RPMI8226 (cell line): ENCODE measurements at places on chromosomes 5 and 9.

- peak; percentile 66 for DNase-seq
Observed at GRCh38 chr5:96660971-96661854, 963 bp upstream of the CAST start.

DNA sequence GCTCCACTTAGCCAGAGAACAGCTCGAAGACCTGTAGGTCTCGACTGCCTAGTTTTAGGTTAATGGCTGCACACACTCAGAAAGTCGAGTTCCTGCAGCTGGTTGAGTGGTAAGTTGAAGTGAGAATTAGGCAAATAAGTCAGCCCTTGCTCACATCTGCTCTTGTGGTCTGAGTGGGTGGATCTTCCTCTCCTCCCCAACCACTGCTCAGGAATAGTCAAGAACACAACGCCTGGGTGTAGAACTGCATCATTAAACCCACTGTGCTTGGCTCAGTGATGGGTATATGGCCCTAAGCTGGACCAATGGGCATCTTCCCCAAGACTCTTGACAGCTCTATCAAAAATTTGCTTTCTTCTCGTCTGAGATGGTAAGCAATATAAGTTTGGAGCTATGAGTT, 20.9 kb upstream of the ADAM19 start:
- DNase-seq, result peak; percentile 58

DNA sequence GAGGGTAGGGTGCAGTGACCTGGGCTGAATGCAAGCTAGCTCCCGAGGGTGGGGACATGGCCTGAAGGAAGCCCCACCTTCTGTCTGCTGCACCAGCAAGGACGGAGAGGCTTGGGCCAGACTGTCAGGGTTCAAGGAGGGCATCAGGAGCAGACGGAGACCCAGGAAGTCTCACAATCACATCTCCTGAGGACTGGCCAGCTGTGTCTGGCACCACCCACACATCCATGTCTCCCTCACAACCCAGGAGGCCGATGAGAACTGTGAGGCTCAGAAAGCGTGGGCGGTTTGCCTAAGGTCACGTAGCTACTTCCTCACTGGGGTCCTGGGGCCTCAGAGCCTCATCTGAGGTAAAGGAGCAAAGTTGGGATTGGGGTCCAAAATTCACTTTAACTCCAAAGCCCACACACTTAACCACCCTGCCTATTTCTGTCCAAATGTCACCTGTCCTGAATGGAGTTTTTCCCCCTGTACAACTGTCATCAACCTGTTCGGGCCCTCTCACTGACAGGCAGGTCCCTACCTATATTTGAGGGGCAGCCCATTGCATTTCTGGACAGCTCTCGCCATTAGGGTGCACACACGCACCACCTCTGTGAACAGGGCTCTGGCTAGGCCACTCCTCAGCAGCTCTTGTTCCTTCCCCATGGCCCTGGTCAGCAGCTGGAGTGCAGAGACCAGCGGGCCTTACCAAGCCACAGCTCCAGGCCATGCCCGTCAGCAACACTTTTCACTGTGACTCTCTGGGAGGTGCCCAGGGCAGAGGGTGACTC, 3.4 kb downstream of the IL13 start:
- DNase-seq, result no peak

DNA sequence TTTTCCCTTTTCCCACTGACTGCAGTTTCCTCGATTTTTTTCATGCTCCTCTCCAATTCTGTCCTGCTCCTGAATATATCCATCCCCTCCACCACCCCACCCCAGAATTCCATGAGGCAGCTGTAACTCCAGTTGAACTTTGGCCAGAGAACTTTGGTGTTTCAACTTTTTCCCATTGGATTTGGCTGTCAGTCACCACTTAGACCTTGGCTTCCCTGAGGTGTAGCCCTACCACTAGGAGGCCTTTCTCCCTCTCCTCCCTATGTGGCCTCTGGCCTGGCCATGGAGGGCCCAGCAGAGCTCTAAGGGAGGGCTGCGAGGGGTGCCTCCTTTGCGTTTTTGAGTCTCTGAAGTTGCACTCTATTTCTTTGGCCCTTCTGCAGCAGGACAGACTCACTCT, 261.3 kb downstream of the PIK3R1 start:
- DNase-seq, result no peak

DNA sequence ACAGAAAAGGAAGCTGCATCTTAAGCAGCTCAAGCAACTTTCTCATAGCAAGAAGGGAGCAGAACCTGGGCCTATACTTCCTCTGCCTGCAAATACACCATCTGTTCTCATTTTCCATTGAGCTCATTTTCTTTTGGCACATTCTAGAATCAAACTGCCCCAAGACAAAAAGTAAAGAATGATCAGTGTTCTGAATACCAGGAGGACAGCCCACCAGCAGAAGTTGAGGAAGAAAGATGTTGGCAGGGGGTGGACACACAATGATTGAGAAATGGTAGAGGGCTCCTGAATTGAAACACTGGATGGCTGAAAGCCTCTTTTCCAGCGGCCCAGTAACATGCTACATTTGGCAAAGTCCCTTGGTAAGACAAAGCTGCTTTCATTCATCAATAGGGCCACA, 171.8 kb downstream of the MED10 start:
- DNase-seq, result no peak

DNA sequence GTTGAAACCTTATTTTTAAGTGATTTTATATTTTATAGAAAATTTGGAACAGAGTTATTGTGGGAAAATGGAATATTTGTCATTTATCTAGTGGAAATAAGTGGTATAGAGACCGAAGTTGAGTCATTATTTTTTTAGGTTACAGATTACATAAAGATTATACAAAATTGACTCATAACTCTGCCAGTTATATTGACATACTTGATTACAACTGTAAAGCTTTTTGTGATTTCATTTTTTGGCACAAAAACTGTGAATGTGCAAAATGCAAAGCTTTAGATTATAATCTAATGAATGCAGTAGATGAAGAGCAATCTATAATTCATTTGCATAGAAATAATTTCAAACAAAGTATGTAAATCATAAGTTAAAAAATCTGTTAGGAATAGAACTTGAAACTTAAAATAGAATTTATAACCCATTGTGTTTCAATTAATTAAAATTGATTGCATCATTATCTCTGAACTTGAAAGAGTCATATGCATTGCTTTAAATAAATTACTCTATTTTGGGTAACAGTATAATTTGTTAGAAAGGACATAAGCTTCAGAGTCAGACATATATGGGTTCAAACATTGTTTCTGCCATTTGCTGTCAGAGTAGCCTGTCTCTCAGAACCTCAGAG, 280.4 kb downstream of the FER start:
- DNase-seq, result no peak

DNA sequence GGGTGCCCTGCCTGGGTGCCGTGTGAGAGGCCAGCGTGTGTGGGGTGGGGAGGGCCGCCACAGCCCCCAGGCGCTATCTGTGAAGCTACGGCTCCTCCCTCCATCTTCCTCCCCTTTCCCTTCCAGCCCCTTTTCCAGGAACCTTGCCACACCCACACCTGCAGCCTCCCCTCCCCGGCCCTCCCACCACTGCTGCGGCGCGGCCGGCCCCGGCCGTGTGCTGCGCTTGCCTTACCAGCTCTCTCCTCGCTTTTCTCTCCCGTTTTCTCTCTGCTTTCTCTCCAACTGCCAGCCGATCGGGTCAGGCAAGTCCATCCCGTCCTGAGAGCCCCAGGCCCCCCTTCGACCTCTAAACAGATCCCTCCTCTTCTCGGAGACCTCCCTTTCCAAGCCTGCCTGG, 21.4 kb downstream of the GOLGA2 start:
- no peak for DNase-seq

DNA sequence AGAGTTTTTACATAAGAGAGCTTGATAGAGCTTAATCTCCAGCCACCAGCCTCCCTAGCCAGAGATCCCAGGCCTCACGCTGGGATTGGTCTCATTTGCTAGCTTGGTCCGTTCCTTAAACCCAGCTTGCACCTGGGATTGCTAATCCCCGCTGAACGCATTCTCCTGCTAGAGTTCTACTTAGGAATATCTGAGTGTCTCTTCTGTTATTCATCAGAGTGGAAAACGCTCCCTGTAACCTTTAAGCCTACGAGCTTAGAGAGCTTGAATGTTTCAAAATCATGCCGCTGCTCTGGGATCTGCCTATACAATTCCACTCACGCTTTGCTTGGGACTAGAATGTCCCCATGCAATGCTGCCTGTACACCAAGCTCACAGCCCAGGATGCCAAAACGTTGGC, 201.8 kb downstream of the NSG2 start:
- DNase-seq, result no peak

DNA sequence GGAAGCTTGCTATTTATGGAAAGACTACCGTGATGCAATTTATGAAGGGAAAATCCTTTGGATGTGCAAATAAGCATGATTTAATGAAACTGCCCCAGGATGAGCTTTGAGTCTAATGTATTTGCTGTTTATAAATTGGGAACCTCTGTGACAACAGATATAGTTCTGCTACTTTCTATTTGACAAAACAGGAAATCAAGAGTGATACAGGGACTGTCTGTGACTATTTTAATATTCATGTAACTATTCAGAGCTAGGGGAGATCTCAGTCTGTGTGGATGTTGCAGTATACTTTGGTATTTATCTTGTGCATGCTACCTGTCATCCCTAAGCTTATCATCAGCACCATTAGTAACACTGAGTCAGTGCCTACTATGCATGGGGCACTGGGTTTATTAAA, 132.1 kb downstream of the PDZD2 start:
- no peak for DNase-seq

DNA sequence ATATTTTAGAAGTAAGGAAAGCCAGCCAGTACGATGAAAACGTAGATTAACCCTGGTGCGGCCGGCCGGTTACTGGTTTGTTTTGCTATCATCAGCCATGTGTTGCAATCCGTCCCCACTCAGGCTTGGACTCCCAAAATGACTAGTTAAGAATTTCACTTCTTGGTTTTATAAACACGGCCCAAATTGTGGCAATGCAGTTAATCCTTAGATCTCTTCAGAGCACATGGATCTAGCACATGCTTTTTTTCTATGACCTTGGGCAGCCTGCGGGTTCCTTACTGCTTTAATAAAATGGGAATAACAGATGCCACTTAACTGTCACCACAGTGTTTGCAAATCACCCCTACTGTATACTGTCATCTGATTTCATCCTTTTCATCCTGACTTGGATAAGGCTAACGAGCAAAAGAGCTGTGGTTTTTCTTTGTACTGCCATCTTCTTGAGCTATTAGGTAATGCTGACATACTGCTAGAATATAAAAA, 1.5 kb downstream of the NDFIP1 start:
- DNase-seq, result peak; percentile 45

DNA sequence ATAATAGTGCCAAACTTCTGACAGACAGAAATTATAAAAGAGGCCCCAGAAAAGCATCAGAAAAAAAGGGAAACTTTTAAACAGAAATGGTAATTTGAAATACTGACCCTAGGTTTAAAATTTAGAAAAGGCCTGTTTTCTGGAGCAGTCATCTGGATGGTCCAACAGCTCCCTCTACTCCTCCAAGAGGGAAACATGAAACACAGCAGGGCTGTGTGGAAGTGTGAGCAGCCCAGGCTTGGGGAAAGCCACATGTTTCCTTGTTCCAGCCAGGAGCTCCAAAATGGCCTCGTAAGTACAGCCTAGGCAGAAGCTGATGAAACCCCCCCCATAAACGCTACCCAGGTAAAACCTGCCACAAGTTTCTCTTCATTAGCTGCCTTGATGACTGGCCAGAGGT, 499.3 kb upstream of the ADAMTS16 start:
- peak; percentile 32 for DNase-seq

- DNase-seq, result no peak
Observed at GRCh38 chr9:114216081-114216480, 60.7 kb downstream of the COL27A1 start.

- DNase-seq, result no peak
Observed at GRCh38 chr5:72630721-72631120, 123.5 kb upstream of the ZNF366 start.

- no peak for DNase-seq
Observed at GRCh38 chr9:77764894-77765780, 117.0 kb upstream of the GNA14 start.

- no peak for DNase-seq
Observed at GRCh38 chr9:97535771-97536170, 34.3 kb downstream of the TMOD1 start.

DNA sequence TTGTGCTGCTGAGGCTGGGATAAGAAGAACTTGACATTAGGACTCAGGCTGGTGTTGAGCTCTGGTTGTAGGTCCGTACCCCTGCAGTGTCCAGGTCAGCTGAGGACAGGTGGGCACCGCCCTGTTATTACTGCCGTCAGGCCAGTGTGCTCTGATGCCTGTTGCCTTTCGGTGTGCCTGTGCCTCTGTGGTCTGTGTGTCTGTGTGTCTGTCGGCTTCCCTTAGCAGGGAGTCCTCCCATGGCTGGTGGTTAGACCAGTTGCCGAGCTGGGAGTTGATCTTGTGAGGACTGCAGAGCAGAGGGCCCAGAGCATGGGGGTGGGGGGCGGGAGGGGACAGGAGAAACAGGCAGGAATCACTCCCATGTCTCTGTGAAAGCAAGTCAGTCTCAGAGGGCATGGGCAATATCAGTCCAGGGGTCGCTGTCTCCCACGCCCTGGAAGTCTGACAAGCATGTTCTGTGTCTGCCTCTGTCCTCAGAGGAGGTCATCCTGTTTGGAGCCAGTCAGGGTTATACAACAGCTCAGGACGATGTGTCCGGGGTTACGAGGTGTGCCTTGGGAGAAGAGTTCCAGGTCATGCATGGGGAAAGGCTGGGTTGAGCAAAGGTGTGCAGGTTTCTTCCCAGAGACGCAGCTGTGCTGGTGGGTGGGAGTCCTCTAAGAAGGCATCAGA, 67.3 kb upstream of the GARNL3 start:
- DNase-seq, result no peak

GRCh38 chr5:58459146-58460001, 512 bp downstream of the PLK2 start:
- DNase-seq, result no peak

- DNase-seq, result peak; percentile 89
Observed at GRCh38 chr9:126722252-126722921, 82.5 kb upstream of the ZBTB43 start.

DNA sequence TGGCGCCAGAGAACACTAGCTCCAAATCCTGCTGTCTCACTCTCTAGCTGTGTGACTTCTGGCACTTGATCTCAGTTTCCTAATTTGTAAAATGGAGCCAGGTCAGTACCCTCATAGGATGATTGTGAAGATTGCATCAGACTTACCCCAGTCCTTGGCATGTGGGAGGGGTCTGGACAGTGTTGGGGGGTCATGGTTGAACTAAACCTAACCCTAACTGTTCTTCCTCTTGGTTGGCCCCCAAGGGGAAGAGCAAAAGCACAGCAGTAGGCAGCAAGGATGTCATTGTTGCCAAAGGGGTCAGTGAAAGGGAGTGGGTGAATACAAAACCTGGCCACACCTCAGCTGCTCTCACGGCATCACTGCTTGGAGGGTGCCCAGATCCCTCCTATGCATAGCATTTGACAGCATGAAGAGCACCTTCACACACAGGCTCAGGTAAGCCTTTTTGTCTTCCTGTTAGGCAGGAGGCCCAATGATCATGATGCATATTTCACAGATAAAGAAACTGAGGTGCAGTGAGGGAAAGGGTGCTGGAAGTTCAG, 15.7 kb upstream of the CXCL14 start:
- no peak for DNase-seq
